Stimulated activated CD4-positive, alpha-beta T cell treated with anti-CD3 and anti-CD28 coated beads, Interleukin-12 subunit alpha, Interleukin-12 subunit beta, amount 100 ng/mL, for 48 hours (primary cell): ENCODE measurements at places on chromosomes 3 and 15.

DNA sequence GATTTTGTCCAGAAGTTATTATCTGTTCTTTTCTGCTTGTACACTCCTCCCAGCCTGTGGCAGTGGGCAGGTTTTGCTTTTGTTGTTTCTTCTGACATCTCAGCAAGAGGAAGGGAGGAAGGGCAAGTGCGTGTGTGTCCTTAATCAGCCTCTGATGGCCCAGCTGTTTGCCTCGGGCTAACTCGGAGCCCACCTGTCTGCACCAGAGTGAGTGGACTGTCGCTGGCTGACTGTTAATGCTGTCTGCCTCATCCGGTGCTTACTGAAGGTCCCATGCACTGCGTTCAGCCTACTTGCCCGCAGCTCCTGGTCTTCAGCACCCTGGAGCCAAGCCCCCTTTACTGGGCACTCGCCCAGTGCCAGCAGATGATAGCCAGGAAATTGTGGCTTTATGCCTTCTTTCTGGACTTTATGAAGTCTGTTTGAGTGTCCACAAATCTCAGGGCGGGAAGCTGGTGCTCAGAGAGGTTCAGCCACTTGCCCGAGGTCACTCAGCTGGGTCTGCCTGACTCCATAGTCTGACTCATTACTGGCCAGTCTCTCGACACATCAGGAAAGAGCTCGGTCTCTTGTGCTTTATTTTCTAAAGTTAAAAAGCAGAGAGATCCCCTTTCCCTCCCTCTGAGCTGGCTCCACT lies 89.5 kb downstream of the CHRNA7 start:
- DNase-seq = no peak

DNA sequence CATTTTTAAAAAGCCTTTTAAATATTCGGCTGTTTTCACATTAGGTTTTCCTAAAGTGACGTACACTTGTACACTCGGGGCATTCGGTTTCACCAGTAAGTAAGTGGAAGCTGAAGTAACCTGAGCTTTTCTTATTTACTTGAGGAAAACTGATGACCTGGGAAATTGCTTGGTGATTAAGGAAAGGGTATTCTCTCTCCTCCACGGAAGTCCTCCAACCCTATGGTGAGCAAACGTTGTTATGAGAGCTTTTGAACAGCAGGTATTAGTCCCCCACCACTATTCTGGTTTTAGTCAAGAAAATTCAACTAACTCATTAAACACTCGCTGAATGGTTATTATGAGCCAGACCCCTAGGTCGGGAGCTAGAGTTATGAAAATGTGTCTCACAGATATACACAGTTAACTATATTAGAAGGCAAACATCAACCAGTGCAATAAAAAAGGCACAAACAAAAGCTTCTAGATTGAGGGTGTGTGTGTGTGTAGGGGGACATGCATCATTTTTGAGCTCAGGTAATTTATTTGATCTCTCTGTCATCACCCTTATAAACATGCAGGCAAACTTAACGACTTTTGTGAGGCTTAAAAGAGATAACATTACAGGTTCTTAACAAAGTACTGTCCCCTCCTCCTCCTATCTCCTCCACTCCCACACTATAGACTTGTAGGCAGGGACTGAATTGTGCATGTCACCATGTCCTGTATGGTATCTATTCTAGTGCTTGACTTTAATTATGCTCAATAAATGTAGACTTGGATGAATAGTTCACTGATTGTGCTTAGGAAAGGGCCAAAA lies 143.3 kb upstream of the MB21D2 start:
- DNase-seq = no peak

GRCh38 chr15:31442699-31443111 lies 116.1 kb downstream of the KLF13 start:
- no peak for DNase-seq

DNA sequence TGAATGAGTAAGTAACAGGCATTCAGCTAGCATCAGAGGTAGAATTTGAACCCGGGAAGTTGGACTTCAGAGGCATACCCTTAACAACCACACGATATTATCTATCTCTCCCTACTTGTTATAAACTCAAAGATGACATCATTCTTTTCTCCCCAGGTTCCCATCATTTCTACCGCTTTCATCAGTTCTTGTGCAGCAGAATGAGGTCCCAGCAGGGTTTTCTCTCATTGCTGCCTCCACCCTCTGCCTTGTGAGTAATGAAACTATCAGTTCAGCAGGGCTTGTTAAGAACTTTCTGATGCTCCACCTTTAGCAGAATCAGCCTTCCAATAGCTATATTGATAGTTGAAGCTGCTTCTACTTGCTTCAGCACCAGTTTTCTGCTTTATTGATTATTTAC lies 487.5 kb upstream of the KCNMB2 start:
- DNase-seq = no peak

DNA sequence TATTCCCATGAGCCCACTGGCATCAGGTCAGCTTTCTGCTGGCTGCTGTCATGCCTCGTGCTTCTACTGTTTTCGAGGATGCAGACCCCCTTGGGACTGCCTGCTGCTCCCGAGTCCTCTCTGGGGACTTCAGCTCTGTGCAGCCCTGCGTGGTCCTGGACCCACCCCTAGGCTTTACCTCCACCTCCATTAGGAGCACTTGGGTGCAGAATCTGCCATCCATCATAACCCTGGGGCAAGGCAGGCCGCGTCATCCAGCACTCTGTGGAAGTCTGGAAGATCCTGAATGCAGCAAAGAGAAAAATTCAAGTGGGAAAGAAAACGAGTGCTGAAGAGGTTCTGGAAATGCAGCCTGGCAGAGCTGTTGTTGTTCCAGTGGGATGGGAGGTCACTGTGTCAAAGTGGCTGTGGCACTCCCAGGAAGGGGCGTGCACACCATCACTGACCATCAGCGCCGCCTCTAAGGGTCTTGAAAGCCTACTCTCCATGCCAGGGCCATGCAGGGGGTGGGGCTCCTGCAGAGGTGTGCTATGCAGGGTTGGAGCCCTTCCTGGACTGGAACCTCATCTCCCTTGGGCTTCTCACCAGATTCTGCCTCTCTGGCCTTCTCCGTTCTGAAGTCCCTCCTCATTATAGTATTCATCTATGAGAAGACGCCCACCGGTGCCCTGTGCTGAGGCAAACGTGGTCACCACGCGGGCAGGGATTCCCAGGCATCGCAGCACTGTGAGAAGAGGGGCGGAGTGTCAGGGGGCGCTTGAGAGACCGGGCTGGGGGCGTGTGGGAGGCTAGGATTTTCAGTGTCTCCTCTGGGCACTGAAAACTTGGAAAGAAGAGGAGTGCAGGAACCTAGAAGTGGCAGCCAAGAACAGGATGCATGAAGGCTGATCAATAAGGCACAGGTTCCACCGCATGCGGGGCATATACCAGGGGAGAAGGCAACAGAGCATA lies 12.5 kb downstream of the EPB42 start:
- no peak for DNase-seq

- DNase-seq = peak; percentile 59
These were observed 156.7 kb downstream of the KLF13 start for GRCh38 chr15:31483053-31483985.

- DNase-seq = no peak
These were observed 118.2 kb upstream of the MRPL3 start for GRCh38 chr3:131620977-131621376.

DNA sequence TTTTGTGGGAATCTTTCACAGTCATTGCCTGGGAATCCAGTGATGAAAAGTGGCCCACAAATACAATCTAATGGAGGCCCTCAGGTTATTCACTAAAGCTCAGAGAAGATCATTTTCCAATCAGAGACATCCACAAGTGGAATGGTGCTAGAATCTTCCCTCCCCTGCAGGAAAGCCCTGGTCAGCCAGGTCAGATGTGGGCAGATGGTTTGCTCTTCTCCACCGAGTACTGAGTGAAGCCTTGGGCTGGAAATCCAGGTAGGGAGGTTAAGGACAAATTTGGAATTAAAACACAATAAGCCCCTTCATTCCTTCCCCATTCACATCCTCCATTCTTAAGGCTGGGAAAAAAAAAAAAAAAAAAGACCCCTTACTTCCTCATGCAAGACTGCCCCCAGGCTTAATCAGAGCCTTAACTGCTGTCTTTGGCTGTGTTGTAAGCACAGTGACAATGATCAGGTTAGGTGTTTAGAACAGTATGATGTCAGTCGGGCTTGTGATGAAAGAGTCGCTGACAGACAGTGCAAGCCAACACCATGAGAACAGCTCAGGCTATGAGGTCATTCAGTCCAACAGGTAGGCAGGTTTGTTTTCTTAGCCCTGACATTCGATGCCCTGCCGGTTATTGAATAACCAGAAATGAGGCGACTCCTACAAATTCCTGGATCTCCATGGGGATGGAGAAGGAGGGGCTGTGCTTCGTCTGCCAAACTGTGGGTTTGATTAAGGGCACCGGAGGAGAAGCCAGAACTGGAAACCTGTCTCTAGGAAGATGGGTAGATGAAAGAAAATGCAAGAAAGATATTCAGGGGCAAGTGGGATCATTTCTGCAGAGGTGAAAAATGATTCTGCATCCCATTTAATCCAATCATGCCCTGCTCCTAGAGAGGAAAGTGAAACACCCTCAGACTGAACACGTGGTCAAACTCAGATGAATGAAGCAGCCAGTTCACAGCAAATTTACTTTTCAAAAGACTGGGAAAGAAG lies 23.5 kb upstream of the HES1 start:
- DNase-seq = no peak

DNA sequence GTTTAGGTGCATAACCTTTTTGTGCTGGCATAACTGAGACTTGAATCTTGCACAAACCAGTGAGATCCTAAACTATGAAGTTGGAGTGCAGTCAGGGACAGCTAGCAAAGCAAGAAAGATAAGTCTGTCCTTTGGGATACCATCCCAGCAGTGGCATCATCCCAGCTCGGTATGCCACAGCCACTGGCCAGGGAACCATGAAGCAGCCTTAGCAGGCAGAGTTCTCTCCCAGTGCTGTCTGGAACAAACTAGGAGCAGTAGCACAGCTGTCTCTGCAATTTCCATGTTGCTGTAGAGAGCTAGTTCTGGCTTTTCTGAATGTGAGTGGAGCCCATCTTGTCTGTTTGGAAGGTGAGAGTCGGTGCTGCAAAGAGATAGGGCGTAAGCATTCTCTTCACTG lies 130.3 kb downstream of the DTWD1 start:
- DNase-seq = no peak

- no peak for DNase-seq
These were observed 142.8 kb downstream of the IGF1R start for GRCh38 chr15:98791046-98791701.

GRCh38 chr3:20056725-20057611 lies 16.7 kb downstream of the KAT2B start:
- no peak for DNase-seq

- DNase-seq = no peak
These were observed 190.5 kb downstream of the SV2B start for GRCh38 chr15:91290553-91290952.

- no peak for DNase-seq
These were observed 516.7 kb upstream of the CFAP20DC start for GRCh38 chr3:59566481-59566975.

DNA sequence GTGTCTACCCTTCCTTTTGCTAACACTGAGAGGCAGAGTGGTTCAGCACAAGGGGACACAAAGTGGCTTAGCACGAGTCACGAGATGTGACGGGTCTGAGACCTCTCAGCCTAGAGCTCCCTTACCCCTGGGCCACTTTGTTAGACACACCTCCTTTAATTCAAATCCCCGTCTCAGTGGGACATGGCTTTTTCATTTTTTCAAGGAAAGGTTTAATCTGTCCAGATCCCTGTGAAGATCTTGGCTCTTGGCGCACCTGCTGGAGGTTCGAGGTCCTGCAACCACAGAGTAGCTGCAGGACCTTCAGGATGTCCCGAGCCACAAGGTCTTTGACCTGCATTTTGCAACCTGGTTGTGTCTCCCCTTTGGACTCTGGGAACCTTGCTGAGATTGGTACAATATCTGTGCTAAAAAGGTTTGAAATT lies 52.0 kb downstream of the LPP start:
- DNase-seq = no peak

GRCh38 chr15:38029736-38030135 lies 95.3 kb downstream of the TMCO5A start:
- DNase-seq = no peak

GRCh38 chr3:82587174-82587573 lies 825.7 kb upstream of the GBE1 start:
- DNase-seq = no peak

DNA sequence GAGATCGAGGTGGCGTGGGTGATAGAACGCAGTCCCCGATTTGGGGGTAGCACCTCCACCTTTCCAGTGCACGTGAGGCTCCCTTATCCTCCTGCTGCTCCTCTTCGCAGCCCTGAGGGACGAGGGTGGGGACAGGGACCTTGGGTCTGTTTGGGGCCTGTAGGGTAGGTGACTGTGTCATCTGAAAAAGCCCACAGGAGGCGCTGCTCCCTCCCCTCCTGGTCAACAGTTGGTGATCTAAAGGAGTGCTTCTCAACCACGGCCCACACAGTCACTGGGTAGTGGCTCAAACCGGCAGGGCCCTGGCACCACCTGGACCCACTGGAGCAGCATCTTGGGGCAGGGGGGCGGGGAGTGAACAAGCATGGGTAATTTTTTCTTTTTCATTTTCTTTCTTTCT lies 7.1 kb downstream of the LRRK1 start:
- DNase-seq = no peak

GRCh38 chr3:52431459-52432223 lies 13.3 kb downstream of the SEMA3G start:
- DNase-seq = no peak

GRCh38 chr3:186967686-186968085 lies 37.4 kb downstream of the ST6GAL1 start:
- DNase-seq = no peak

DNA sequence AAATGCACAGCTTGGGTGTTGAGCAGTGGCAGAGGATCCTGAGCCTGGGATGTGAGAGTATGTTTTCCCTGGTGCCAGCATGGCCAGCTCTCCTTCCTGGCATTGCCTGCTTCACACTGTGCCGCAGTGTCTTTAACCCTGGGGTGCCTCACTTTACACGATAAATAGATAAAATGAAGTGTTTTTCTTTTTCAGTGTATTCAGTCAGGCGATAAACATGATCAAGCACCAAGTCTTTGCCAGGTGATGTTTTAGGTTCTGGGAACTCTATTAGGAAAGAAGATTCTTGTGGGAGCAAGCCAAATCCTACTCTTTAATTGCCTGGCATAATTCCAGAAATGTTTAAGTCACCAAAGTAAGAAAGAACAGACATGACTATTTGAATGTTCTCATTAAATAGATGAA lies 14.0 kb downstream of the ABHD6 start:
- no peak for DNase-seq

GRCh38 chr15:87144775-87145174 lies 1065.1 kb downstream of the AGBL1 start:
- DNase-seq = no peak

DNA sequence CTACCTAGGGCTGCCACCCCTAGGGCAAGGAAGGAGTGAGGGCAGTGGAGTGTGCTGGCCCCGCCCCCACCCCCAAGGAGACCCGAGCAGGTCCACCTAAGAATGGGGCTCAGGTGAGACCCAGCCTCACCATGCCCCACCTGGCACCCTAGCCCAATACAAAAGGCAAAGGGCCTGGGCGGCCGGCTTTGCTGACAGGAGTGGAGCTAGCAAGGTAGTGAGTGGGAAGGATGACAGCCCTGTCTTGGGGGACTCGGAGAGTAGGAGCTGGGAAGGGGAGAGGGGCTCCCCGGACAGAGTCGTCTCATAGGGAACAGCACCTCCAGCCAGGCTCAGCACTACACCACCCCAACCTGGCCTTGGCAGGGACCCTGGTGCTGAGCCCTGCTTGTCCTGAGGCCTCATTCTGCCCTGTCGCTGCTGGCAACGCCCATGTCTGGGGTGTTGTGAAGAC lies 12.1 kb downstream of the C15orf39 start:
- no peak for DNase-seq

- DNase-seq = no peak
These were observed 40.2 kb upstream of the ATP13A5 start for GRCh38 chr3:193418576-193419373.

- no peak for DNase-seq
These were observed 120.0 kb upstream of the TGFBR2 start for GRCh38 chr3:30486368-30486767.

GRCh38 chr3:170589113-170589512 lies 3.2 kb upstream of the SLC7A14 start:
- no peak for DNase-seq
